GM03348 (cell line): ENCODE measurements at places on chromosomes 16 and 17.

- peak; percentile 57 for DNase-seq
Observed at GRCh38 chr17:75273977-75274708, 3.1 kb upstream of the MIF4GD start.

- DNase-seq = no peak
Observed at GRCh38 chr16:88554711-88555264, 15.4 kb upstream of the ZC3H18 start.

DNA sequence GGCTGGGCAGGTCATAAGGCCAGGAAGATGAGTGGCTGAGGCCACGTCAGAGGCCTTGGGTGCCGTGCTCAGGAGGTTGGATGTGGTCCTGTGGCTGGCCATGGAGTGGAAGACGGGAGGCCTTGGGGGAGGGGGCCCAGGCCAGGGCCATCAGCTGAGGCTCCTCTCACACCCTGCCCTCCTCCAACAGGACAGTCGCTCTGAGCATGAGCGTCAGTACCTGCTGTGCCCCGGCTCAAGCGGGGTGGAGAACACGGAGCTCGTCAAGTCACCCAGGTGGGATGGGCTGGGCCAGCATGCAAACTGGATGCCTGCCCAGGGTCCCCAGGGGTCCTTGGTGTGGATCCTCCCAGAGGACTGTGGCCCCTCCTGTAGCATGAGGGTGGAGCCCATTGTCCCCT, 19.2 kb downstream of the POLR3E start:
- DNase-seq = no peak

DNA sequence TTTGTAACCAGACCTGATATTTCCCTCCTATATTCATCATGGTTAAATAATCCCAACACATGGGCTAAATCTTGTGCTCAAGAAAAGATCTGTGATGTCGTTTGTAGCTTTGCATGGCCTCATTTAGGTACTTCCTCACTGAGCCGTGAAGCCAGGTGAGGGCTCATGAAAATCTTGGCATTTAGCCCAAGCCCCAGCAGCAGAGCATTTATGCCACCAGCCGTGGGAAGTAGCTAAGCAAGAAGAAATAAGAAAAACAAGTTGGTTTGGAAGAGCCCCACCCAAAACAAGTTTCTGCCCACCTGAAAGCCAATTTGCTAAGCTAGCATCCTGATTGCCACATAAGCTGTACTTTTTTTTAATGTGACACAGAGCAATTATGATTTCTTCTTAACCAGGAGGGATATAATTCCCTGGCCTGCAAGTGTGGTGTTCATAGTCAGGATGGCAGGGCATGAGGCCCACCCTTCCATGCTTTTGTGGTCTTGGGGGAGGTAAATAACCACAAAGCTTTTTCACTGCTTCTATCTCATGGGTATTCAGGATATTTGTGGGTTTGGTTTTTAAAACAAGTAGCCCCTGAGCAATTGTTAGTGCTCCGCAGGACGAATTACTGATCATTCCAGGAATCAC, 10.5 kb downstream of the TMIGD1 start:
- DNase-seq = no peak

- no peak for DNase-seq
Observed at GRCh38 chr17:82461827-82462524, 3.4 kb downstream of the NARF start.

DNA sequence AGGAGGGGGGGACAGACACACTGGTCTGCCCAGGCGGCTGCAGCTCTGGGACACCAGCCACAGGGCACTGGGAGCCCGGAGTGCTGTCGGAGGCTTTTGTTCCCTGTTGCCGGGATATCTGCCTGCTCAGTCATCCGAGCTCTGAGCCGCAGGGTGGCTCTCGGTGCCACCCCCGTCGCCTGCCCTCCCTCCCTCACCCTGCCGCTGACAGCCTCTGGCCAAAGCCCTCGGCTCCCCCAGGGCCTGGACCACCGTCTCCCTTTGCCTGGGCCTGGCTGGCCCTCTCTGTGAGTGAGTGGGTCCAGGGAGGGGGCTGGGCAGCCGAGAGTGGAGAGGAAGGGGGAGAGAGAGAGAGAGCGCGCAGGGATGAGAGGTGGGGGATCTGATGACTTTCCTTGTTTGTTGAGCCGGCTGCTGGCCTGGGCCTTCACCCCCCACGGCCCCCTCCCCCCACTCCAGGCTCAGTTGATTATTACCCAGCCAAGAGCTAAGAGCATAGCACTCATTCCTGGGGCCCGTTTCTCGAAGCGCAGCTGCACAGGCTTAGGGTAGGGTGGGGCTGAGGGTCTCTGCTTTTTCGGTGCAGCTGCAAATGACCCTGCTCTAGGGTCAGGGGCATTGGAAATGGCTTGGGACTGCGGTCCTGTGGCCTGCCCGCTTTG, 2.7 kb downstream of the FOXJ1 start:
- no peak for DNase-seq

GRCh38 chr16:12613131-12613991, 190.3 kb downstream of the CPPED1 start:
- no peak for DNase-seq

GRCh38 chr17:59435238-59435637, 103.8 kb downstream of the YPEL2 start:
- peak; percentile 42 for DNase-seq

GRCh38 chr17:18993905-18994526, 10.5 kb downstream of the FAM83G start:
- DNase-seq = no peak

DNA sequence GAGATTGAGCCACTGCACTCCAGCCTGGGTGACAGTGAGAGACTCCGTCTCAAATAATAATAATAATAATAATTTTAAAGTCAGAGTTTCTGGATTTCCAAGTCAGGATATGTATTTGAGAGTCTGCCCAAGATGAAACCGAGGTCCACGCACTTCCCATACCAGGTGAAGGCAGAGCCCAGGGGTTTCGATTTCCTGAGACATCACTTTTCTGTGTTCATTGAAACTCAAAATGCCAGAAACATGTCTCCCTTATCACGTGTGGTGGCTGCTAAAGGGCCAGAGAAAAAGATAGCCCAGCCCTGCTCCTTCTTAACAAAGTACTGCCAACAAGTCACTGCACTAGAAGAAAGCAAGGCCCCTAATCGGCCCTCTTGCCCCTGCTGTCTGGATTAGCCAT, 9.8 kb upstream of the RNF157 start:
- no peak for DNase-seq

- DNase-seq = no peak
Observed at GRCh38 chr17:79072544-79072943, 2.1 kb upstream of the ENGASE start.

DNA sequence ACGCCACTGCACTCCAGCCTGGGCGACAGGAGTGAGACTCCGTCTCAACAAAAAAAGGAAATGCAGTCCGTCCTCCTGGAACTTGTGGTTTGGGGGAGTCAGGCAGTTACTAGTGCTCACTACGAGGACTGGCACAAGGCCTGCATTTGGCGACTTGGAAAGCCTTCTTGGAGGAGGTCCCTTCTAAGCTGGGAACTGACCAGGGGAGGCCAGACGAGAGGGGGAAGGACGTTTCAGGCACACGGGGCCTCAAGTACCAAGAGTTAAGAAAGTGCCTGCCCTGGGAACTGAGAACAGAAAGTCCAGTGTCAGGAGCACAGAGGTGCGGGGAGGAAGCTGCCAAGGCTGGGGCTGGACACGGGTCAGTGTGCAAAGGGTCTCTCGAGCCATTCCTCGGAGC, 89.9 kb downstream of the ABR start:
- no peak for DNase-seq

DNA sequence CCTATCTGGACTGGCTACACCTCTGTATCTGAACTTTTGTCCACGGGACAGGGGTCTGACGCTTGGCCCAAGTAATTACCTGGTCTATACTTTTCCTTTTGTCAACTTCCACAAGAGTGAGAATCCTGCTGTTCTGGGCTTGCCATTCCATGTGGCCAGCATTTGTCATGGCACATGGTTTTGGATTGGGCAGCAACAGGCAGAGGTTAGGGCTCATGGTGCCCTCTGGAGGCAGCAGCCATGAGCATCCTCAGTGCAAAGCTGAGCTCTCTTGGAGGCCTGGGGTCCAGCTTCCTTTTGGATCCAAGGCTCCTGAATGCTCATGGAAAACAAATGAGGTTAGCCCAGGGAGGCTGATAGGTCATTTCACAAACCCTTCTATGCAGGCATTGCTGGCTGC, 7.5 kb upstream of the EDC4 start:
- peak; percentile 38 for DNase-seq

GRCh38 chr16:66529475-66529874, 20.4 kb downstream of the TK2 start:
- no peak for DNase-seq

- no peak for DNase-seq
Observed at GRCh38 chr17:17345686-17346427, 42.7 kb downstream of the NT5M start.

DNA sequence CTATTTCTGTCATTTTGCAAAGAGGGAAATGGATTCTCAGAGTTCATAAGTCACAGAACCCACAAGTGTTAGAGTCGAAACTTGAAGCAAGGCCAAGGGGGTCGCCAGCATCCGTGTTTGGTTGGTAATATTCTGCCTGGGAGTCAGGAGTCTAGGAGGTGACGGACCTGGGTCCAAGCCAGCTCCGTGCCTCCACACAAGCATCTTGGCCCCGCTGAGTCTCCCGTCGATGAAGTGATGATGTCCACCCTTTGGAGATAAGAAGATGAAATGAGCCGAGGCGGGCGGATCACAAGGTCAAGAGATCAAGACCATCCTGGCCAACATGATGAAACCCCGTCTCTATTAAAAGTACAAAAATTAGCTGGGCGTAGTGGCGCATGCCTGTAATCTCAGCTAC, 53.2 kb upstream of the TNRC6C start:
- no peak for DNase-seq

GRCh38 chr16:85734311-85735017, 16.4 kb downstream of the C16orf74 start:
- DNase-seq = no peak

DNA sequence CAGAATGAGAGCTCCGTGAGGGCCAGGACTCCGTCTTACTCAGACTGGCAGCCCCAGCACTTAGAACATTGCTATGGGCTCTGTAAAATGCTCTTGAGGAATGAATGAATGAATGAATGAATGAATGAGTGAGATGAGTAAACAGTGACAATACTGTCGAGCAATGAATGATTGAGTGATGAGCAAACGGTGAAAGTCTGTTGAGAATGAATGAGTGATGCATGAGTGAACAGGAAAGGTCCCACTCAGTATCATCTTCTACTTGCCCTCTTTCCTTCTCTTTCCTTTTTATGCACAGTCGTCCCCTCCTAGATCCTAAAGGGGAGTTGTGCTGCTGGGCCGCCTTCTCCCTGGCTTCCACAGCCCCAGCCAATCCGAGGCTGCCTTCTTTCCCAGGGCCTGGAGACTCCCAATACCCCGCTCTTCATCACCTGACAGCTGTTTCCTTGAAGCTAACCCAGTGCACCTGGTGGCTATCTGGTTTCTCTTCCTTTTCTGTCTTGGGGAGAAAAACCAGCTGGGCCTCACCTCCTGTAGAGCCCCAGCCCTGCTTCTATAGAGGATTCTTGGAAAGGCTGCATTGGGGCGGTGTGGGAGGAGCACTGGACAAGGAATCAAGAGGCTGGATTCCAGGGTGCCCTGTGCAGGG, 32.7 kb upstream of the CACNG1 start:
- DNase-seq = no peak

DNA sequence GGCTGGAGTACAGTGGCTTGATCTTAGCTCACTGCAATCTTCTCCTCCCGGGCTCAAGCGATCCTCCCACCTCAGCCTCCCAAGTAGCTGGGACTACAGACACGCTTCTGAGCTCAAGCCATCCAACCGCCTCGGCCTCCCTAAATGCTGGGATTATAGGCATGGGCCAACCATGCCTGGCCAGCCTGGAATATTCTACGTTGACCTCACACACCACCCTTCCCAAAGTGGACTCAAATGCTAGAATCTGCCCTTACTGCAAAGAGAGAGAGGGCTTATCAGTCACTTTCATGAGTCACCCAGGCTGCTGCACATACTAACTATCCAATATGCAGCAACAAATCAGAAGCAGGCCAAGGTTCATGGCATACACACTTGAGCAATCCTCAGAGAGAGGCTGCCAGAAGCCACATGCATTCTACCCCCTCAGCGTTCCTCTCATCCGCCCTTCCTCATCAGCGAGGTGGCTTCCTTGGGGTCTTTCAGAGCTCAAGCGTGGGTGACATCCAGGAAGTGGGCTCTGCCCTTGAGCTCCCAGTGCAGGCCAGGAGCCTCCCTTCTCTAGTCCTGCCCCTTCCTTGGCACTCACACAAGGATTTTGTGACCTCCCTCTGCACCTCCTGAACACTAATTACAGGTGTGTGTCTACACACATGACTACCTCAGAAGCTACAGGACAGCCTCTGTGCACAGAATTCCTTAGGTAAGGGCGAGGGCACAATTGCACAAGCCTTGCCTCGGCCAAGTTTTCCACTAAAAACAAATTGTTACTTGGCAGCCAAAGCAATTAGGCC, 24.8 kb upstream of the SIAH1 start:
- DNase-seq = peak; percentile 87

DNA sequence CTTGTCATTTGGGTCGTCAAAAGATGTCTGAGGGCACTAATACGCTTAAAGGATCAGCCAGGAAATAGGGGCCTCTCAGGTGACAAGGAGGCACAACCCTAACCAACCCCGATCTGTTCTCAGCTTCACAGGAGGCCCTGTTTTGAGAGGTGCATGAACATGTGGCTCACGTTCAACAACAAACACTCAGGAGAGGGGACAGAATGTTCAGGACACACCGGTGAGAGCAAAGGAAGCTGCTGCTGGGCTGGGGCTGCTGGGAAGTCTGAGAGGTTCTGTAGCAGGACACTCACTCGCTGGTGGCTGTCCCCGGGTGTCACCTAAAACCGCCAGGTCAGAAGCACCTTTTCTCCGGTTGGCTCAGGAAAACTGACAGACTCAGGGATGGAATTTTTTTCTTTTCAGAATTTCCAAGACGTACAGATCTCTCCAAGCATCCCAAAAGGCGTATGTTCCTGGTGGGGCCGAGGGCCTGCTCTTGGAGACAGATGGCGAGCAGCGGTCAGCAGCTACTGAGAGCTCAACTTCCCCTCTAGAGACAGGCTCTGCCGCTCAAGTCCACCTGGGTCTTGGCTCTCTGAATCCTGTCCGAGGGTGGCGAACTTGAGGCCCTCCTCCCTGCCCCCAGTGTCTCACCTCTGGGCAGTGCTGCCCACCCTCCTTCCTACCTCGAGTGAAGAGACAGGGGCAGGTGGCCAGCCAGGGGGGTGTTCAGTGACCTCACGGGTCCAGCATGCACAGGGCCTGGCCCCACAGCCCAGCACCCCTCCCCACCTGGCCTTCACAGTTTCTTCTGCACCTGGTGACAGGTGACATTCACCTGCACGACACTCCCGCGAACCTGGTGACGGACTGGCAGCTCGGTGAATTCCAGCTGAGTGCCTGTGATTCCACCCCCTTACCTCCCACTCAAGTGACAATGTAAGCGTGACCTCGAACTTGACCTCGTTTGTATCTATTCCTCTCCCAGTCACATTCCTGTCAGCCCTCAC, 22.9 kb downstream of the CLUH start:
- peak; percentile 11 for DNase-seq
